ENCODE measurements at places on chromosomes 7 and 10. TPM values are rescaled to one million over a fixed set of nuclear protein-coding genes. Genes with fewer than 3 reads are reported as not detected.

Gene LEP
- not detected for total RNA-seq

Gene CCDC3
- total RNA-seq: 0.17 TPM

Gene NAT16
- total RNA-seq: not detected

Gene KIAA1549
- total RNA-seq: 5.8 TPM

DNA sequence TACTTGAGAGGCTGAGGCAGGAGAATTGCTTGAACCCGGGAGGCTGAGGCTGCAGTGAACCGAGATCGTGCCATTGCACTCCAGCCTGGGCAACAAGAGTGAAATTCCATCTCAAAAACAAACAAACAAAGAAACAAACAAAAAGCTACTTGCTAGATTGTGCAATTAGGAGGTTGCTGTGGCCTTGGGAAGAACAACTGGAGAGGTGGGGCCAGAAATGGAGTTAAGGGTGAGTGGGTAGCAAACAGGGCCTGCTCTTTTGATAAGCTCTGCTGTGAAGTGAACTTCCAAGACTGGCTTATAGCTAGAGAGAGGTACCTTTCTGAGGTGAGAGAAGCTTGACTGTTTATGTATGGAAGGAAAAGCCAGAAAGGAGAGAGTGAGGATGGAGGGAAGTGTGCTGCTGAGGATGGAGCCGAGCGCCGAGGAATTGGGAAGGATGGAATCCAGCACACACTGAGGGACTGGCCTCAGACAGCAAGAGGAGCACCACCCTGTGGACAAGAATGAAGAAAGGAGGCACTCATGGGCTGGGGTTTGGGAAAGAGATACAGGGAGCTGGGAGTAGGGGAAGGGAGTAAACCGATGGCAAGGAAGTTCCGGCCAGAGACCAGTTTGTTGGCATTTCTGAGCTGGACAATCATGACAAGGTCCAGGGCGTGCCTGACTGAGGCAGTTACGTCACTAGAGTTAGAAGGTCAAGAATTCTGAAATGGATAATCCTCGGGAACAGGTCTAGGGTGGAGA, 7.0 kb upstream of the RPEL1 start:
- no peak for DNase-seq

DNA sequence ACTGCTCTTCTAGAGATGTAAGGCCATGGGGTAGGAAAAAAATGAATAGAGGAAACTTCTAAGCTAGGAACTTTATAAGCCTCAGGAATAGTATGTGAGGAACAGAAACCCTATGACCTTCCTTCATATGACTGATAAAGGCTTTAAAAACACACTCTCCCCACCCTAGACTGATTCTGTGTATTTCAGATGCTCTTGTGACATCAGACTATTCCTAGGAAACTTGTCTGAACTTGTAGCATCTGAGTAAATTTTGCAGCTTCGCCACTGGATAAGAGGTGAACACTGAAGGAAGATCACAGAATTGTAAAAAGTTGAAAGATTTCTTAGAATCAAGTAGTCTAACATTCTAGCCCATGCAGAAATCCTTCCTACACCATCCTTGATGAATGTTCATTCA, 31.0 kb upstream of the CBLL1 start:
- no peak for DNase-seq

- no peak for DNase-seq
Measured at GRCh38 chr7:45688382-45688781, 114.2 kb downstream of the ADCY1 start.

DNA sequence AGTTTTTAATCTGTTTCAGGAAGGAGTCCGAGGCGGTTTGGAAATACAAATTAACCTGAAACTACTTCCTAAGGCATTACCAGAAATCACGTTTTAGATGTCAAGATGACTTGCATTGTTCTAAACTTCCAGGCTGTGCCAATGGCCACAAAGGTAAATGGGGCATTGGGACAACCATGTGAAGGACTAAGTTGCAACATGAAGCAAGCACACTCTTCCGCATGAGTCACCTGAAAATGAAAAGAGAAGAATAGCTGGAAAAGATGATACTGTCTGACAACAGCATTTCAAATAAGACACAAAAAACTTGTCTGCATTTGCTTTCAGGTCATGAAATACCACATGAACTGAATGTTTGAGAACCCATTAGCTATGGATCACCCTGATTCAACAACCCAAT, 262.1 kb downstream of the AHR start:
- no peak for DNase-seq

- no peak for DNase-seq
Measured at GRCh38 chr7:141551782-141552181, 572 bp downstream of the AGK start.

DNA sequence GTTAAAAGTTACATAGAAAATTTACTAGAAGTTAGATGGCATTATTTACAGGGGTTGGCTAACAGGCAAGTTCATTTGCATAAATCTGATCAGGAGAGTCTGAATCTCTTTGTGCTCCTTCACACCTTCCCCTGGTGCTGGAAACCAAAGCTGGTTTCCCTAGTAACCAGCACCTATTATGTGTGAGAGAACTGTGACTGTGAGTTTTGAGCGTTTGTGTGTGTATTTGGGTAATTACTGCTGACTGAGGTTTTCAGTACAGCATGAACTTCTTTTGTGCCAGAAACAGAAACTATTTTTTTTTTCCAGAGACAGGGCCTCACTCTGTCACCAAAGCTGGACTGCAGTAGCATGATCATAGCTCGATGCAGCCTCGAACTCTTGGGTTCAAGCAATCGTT, 10.3 kb upstream of the IFIT1B start:
- no peak for DNase-seq

DNA sequence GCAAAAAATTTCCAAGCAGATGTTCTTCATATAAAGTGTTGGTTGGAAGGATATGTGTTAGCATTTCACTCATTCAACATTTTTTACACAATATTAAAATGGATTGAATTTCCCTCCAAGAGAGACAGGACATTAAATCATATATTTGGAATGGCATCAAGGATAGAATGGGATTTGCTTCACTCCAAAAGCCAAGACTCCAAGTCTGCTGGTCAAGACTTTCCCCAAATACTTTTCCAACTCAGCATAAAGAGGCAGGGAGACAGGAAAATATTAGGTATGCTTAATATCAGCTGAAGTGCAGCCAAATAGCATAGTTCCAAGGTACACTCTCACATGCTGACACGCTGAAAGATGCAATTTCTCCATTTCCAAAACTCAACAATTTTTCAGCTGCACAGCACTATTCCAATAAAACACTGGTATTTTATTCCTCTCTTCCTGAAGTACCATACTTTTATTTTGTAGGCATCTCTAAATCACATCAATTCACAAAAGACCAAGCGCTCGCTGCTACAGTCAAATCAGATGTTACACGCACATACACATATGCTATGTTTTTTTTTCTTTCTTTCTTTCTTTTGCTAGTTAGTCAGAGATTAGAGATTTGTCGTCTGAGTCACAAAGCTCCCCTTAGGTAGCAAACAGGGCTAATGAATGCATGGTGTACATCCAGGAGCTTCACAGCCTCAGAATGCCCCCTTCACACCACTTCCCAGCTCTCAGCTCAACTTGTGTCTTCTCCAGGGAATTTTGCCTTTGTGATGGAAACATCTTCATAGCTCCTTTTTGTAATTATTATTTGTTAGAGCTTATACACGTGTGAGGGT, 1033.8 kb upstream of the AUTS2 start:
- no peak for DNase-seq

DNA sequence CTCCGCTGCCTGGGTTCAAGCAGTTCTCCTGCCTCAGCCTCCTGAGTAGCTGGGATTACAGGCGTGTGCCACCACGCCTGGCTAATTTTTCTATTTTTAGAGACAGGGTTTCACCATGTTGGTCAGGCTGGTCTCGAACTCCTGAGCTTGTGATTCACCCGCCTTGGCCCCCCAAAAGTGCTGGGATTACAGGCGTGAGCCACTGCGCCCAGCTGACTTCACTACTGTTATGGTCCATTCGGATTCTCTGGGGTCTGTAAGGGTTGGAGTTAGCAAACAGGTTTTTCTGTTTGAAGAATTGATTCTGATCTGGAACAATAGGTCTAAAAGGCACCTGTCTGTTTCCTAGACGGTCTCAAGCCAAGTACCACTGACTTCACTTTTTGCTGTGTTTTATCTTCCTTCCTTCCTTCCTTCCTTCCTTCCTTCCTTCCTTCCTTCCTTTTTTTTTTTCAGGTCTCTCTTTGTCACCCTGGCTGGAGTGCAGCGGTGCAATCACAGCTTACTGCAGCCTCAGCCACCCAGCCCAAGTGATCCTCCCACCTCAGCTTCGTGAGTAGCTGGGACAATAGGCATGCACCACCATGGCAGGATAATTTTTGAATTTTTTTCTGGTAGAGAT, 192.2 kb downstream of the CAMK1D start:
- DNase-seq: no peak

DNA sequence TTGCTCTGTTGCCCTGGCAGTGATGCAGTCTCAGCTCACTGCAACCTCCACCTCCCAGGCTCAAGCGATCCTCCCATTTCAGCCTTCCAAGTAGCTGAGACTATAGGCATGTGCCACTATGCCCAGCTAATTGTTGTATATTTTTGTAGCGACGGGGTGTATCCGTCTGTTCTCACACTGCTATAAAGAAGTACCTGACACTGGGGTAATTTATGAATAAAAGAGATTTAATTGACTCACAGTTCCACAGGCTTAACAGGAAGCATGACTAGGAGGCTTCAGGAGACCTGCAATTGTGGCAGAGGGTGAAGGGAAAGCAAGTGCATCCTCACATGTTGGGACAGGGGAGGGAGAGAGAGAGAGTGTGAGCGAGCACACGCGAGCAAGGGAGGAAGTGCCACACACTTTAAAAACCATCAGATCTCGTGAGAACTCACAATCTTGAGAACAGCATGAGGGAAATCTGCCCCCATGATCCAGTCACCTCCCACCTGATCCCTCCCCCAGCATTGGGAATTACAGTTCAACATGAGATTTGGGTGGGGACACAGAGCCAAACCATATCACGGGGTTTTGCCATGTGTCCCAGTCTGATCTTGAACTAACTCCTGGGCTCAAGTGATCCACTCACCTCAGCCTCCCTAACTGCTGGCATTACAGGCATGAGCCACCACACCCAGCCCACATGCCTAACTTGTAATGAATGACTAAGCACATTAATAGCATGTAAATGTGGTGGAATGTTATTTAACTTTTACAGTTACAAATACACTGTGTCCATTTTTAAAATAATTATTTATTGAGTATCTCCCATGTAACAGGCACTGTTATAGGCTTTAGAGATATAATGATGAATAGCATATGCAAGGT, 65.5 kb downstream of the RALA start:
- no peak for DNase-seq

- DNase-seq: no peak
Measured at GRCh38 chr7:111762799-111763198, 200.5 kb upstream of the IMMP2L start.

GRCh38 chr7:151306860-151307259, 34.8 kb upstream of the NUB1 start:
- DNase-seq: no peak

GRCh38 chr7:54183055-54183454, 359.1 kb upstream of the VSTM2A start:
- no peak for DNase-seq

DNA sequence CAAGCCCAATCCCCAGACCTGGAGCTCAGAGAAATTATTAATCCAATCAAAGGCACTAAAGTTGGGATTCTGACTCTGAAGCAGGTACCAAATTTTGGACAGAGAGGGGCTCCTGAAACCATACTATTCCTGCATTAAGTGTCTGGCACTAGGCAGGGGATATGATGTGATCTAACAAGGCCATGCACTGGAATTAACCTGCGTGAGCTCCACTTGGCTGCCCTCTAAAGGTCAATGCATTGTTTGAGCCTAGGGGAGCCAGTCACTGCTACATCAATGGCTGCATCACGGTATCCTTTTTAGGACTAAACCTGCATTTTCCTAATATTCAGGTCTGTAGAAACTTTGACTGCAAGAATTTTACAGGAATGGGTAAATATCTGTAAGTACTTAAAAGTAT, 42.1 kb downstream of the ST8SIA6 start:
- DNase-seq: no peak

DNA sequence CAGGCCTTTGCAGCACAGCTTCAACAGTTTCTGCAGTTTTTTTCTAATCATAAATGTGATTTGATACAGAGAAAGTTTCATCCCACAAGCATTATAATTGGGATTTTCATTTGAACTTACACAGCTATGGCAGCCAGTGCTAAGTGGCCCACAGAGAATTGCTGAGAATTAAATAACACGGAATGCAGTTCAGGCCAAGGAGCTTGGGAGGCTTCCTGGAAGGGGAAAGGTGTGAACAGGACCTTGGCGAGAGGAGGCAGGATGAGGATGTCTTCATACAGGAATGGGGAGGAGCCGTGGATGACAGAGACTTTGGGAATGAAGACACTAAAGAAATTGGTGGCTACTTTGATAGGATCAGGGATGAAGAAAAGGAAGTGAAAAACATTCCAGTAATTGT, 95.3 kb downstream of the ZNF22 start:
- no peak for DNase-seq

- no peak for DNase-seq
Measured at GRCh38 chr7:99667179-99667578, 12.6 kb downstream of the CYP3A5 start.
